ENCODE measurements at places on chromosomes 5 and 9.

DNA sequence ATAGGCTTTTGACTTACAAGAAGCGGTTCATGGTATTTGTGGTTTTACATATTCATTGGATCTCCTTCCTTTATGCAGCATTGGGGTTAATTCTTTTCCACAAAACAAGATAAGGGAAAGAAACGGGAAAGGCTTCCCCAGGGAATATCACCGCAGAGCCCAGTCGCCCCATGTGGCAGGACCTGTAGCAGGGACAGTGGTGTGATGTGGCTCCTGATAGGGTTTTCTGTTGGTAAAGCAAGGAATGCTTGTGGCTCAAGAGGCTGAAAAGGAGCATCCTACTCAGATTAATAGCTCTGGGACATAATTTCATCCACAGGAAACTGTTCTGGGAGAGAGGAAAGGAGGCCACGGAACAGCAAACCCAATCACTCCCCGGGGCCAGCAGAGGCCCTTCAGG is 699.9 kb downstream of the MTRR start:
- no peak for DNase-seq

DNA sequence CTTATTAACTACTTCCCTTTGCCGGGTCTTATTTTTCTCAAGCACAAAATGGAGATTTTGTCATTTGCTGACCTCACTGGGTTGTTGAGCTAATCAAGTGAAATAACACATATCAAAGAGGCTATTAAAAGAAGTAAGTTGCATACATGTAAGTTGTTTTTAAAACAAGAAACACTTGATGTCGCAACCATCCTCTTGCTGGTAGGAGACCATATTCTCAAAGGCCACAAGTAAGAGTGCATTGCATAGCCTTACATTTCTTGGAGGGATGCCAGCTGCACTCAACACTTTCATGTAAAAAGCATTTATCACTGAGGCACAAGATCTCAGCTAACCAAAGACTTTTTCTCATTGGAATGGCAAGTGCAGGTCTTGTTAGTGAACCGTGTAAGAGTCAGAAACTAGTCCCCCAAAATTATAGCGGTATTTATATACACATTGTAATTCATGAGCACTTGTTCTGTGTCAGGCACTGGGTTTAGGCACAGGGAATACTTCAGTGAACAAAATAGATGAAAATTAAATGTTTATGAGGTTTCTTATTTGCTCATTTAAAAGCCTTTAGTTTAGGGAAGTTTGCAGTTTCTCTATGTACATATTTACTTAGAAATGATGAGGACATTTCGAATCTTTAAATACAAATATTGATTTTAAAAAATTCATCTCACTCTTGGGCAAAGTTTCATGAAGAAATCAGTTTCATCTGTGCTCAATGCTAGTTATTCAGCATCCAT is 72.0 kb downstream of the ZFAND5 start:
- DNase-seq: no peak

GRCh38 chr5:62077823-62078550 is 228.0 kb upstream of the KIF2A start:
- DNase-seq: no peak

GRCh38 chr5:17325770-17326599 is 108.6 kb downstream of the BASP1 start:
- no peak for DNase-seq

DNA sequence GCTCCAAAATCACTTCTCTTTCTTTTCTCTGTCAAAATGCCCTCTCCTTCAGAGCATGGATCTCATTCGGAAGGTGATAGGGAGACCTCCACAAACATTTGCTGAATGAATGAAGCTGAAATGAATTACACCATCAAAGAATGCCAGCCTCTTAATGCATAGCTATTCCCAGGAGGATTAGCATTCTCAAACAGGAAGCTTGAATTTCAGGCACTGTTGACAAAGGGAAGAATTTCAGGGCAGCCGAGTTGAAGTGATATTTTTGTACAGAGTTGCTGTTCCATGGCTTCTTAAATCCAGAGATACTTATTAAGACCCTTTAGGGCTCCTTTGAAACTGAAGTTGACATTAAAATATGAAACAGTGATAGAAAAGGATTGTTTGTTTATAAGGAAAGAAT is 18.8 kb downstream of the HBEGF start:
- DNase-seq: no peak

- no peak for DNase-seq
These were observed 19.3 kb downstream of the TYRP1 start for GRCh38 chr9:12712532-12712931.

DNA sequence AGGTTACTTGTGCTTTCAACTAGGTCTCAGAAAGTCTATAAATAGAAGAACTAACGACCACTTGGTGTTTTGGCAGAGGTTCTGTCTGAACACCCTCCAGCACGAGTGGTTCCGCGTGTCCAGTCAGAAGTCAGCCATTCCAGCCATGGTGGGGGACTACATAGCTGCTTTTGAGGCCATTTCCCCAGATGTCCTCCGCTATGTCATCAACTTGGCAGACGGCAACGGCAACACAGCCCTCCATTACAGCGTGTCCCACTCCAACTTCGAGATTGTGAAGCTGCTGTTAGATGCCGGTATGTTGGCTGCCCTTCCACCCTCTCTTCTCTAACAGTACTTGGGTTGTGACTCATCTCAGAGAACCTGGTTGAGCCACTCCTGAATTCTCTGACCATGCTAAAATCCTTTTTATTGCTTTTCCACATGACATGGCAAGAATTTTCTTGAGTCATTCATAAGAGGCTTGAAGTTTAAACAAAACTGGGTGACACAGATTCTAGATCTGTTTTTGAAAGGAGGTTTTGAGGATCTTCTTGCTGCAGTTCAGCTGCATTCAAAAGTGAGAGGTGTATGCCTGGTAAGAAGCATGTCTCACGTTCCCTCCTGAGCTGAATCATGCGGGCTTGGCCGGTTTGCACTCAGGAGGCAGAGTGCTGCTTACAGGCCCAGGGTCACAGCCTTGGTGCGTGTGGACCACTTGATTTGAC is 103.1 kb upstream of the DMRT1 start:
- no peak for DNase-seq

GRCh38 chr9:120720404-120720803 is 6.1 kb upstream of the MEGF9 start:
- DNase-seq: no peak

DNA sequence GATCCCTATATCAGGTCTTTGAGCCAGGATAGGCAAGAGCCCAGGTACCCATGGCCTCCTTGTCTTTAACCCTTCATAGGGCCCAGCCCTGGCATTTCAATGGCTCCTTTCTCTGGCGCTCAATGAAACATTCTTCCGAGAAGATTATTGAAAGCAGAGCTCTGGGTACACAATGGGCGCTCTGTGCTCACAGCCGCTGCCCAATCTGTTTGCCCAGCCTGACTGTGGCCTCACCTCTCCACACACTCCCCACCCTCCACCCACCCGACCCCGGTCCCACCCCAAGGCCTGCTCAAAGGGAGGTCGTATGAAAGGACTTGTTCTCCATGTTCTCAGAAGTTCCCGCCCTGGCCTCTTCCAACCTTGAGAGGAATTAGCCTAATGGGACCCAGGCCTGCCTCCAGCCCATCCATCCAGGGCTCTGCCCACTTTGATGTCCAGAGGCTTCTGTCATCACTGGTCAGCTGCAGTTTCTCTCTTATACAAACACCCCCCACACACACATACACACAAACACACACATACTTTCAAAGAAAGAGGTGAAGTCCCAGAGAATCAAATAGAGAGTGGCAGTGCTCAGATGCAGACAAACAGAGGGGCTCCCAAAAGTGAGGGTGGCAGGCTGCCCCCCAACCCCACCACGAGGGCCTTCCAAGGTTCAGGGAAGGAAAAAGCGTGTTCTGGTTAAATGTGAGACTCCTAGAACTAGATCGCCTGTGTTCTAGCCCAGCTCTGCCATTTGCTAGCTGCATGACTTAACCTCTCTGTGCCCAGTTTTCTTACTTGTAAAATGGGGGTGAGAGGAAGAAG is 5.1 kb upstream of the ARSI start:
- no peak for DNase-seq

- no peak for DNase-seq
These were observed 35.1 kb upstream of the PCA3 start for GRCh38 chr9:76729116-76729515.

DNA sequence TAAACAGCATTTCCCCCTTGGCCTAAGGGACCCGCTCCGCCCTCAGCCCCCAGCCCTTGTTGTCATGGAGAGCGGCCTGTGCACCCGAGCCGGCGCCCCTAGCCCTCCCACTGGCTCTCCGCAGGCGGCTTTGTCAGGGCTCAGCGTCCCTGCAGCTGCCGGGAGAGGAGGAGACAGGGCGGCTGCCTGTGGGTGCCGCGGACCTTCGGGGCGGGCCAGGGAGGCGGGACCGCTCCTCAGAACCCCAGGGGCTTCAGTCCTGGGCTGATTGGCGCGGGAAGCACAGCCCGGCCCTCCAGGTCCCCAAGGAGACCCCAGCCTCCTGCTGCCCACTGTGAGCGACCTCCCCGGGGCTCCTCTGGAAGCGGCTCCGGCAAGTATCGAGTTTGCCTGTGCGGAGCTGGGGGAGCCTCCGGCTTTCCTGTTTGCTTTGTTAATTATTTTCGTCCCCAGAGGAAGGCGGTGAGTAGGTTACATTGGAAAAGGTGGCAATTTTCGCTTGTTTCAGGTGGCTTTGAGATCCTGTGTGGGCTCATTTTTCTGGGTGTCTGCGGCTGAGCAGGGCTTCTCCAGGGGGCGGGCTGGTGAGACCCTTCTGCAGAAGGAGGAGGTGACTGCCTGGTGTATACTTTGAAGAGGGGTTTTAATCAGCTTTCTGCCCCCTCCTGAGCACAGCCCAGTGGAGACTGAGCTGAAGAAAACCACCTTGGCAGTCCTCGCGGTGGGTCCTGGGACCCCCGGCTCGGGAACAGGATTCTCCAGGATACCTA is at the start of gene FGD3:
FGD3 (plus strand) TSS at position 256 of the 770 bp plus-strand sequence. CDS start 28,734 bp downstream, outside the sequence.
- peak; percentile 44 for DNase-seq

- no peak for DNase-seq
These were observed 485.1 kb upstream of the PAPPA start for GRCh38 chr9:115668521-115668920.

DNA sequence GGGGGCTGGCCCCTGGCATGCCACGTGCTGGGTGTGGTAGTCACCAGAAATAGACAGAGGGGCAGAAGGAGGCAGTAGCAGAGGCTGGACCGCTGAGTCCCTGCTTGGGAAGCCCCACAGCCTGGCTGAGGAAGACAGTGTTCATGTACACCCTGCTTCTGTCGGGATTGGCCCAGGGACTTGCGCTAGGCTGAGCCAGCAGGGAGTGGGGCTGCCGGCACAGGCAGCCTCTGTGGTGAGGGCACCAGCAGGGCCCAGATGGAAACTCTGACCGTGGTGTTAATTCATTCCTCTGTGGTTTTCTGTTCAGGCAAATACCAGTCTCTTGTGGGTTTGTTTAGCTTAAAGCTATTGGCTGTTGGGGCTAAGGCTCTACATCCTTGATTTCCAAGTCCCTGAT is 108.6 kb upstream of the RAD23B start:
- no peak for DNase-seq

DNA sequence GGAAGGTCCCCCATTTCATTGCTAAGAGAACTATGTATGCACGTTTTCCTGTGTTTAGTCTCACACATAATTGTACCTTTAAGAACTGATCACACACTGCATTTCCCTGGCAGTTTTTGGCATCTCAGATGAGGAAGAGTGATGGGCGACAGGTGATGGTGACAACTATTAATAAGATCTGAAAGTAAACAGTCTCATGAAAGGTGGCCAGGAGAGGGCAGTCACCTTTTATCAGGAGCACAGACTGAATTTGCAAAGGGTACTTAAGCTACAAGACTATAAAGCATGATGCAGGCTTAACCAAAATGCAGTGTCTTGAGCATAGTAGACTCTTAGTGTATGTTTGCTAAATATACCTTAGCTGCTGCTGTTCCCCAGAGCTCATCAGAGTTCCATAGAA is 91.5 kb downstream of the GHR start:
- no peak for DNase-seq

DNA sequence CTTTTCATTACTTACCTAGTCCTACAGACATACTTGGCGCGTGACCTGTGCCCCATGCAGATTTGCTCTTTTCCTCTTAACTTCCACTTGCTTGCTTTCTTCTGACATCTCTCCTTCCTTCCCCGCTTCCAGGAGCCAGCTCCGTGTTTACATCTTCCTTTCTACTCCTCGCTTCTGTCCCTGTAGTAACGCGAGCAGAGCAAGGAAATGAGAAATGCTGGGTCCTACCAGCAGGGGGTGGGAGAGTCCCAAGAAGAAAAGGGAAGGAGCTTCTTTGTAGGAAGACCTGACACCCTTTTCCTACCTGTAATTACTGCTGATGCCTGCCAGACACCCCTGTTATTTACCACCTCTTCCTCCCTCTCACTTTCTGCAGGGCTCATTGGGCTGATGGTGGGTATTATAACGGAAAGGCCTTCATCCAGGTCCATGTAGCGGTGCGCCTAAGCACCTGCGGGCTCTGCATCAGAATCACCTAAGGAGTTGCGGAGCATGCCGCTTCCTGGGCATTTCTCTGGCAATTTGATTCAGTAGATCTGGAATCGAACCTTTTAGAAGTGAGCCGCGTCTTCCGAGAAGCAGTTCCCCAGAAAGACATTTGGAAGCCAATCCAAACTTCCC is 1260.8 kb upstream of the WWC1 start:
- DNase-seq: no peak

- no peak for DNase-seq
These were observed 9.2 kb downstream of the ANXA1 start for GRCh38 chr9:73160868-73161267.

DNA sequence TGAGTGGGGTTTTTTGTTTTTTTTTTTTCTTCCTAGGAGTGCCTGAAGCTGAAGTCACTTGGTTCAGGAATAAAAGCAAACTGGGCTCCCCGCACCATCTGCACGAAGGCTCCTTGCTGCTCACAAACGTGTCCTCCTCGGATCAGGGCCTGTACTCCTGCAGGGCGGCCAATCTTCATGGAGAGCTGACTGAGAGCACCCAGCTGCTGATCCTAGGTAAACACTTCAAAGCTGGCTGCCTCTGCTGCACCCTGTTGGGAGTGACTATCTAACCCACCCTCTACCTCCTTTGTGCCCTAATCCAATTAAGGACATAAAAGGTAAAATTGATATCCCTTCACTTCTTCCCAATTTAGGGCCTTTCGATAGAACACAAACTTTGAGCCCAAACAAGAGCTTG is 206.8 kb downstream of the SAXO1 start:
- DNase-seq: no peak

DNA sequence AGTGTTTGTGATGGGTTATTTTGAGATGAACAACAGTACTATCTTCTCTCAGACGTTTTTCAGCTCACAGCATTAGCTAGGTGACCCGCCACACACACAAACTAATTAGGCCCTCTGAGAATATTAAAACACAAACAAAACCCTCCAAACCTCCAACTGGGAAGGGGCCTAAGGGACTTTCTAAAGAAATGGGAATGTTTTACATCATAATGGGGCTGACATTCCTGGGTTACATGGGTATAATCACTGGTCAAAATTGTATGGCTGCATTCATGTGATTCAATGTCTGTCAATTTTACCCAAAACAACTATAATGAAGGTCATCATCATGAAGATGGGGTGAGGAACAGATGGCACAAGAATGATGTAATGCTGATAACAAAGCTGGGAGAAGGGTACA is 59.6 kb downstream of the SPTLC1 start:
- DNase-seq: no peak

GRCh38 chr5:179955630-179956029 is 47.9 kb upstream of the TBC1D9B start:
- no peak for DNase-seq

GRCh38 chr5:114789773-114790402 is 379.8 kb downstream of the TRIM36 start:
- DNase-seq: no peak
